ENCODE measurements at places on chromosomes 12 and 14. TPM values are rescaled to one million over a fixed set of nuclear protein-coding genes. Genes with fewer than 3 reads are reported as not detected.

DNA sequence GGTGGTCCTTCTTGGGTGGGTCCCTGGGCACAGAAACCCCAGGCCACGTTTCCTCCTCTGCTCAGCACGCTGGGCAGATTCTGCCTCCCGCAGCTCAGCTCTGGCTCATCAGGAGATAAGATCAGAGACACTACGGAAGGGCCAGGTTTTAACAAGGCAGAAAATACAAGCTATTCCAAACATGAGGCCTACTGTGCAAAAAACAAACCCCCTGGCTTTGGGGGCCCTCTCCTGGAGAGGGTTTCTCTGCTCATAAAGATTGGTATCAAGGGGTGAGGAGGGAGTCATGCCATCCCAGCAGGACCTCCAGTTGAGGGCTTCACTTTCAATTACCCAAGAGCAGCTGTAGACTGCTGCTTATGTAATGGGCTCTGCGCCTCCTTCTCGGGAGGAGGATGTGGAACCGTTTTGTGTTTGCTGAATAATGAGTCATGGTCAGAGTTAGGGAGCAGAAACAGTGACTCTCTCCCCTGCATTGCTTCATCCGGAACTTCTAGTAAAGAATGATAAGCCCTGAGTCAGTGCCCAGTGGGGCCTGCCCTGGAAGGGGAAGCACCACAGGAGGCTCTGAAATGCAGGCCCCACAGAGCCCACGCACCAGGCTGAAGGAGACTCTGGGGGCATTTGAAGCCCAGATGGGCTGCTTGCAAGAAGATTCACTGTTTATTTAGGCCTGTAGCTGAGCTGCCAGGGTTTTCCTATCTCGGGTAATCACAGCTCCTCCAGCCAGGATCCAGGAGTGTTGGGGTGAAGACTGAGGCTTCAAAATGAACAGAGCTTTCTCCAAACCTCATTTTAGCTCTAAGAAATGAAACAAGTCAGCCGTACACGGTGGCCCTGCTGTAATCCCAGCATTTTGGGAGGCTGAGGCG lies 79.3 kb downstream of the SSPN start:
- DNase-seq, result peak; percentile 85

GRCh38 chr14:67863223-67863622 lies 43.6 kb downstream of the RAD51B start:
- no peak for DNase-seq

GALNT8 gene
- 24.5 TPM for total RNA-seq

- peak; percentile 56 for DNase-seq
These were observed 144.2 kb downstream of the PLEKHA5 start for GRCh38 chr12:19273482-19274330.

GRCh38 chr12:98752726-98753125 lies 107.6 kb downstream of the APAF1 start:
- DNase-seq, result no peak

GRCh38 chr12:79687711-79688260 lies 3.0 kb downstream of the PAWR start:
- no peak for DNase-seq

LRP1-AS gene
- total RNA-seq, result not detected

DNA sequence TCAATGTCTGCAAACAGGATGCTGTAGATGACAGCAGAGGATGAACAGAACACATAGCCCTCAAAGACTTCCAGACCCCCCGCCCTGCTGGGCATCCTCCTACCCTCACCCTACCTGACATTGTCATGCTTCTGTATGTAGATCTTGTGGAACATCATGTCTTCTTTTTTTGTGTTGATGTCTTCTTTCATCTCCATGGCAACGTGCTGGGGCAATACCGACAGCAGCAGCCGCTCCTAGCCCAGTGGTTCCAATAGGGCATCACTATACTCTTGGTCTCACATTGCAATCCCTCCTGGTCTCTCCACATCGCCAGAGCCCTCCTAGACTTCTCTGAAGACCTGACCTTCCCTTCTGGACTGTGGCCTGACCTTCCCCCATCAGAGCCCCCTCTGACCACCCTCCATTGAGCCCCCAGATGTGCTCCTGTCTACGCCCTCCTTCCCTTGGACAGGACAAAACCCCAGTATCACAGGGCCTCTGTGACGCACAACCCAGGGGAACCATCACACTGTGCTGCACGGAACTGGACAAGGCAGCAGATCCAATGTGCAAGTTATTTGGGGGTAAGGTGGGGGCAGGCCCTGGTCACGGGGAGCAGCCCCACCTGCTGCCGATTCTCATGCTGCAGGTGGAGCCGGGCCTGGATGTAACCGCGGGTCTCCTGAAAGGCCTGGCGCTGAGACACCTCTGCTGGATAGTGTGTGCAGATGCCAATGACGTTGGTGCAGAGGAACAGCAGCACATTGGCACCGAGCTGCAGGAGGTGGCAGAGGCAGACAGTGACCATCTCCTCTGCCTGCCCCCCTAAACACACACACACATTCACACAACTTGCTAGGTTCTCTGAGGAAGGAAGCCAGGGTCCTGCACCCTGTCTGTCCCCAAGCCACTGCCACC lies 11.1 kb downstream of the ADCY6 start:
- DNase-seq, result no peak

PIK3C2G gene
- total RNA-seq, result 0.89 TPM

RIPK3 gene
- total RNA-seq, result 67.9 TPM

DNA sequence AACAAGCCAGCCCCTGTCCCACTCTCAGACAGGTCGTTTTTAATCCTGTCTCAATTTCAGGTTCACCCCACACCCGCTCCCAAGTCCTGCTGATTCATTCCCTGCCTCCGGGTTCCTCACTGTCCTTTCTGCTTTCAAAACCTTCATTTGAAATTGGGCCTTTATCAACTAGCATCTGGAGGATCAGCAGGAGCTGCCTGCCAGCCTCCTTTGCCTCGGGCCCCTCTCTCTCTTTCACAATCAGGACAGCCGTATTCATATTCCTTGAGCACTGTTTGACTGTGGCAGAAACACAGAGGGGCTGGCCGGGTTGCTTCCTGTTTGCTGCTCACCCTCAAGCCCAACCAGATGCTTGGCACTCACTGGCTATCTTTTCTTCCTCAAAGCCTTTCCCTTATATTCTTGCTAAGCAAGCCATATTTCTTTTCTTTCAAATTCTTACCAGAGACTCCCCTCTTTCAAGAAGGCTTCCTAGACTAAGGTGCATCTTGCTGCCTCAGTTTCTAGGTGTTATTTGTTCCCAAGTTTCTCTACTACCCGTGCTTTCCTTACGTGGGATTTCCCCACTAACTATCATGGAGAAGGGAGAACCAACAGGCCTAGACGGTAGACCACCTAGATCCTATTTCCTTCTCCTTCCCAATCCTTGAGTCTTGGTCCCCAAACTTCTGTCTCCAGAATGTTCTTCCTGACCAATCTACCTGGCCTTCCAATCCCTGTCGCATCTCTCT lies 3.0 kb downstream of the GALNT6 start:
- no peak for DNase-seq

DNA sequence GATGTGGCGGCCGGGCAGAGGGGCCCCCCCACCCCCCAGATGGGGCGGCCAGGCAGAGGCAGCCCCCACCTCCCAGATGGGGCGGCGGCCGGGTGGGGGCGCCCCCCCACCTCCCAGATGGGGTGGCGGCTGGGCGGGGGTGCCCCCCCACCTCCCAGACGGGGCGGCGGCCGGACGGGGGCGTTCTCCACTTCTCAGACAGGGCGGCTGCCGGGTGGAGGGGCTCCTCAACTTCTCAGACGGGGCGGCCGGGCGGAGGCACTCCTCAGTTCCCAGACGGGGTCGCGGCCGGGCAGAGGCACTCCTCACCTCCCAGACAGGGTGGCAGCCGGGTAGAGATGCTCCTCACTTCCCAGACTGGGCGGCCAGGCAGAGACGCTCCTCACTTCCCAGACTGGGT lies 469.8 kb downstream of the PCNX1 start:
- no peak for DNase-seq

DNA sequence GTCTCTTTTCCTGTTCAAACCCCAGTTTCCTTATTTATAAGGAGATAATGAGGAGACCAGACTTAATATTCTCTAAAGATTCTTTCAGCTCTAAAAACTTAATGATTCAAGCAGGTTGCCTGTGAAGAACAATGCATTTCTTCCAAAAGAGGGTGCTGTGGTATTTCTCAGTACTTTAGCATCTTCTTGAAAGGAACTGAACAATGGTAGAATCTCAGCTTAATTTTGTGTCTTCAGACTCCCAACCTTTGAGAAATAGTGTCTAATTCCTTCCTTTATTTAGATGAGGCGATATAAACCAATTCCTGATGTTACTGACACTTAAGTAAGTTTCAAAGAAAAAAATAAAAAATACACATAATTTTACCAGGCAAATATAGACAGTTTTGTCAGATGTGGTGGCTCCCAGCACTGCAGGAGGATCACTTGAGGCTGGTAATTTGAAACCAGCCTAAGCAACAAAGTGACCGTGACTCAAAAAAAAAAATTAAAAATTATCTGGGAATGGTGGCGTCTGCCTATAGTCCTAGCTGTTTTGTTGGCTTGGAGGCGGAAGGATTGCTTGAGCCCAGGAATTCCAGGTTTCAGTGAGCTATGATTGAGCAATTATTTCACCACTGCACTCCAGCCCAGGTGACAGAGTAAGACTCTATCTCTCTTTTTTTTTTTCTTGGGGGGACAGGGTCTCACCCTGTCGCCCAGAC lies 76.9 kb upstream of the PSMA6 start:
- DNase-seq, result no peak

DNA sequence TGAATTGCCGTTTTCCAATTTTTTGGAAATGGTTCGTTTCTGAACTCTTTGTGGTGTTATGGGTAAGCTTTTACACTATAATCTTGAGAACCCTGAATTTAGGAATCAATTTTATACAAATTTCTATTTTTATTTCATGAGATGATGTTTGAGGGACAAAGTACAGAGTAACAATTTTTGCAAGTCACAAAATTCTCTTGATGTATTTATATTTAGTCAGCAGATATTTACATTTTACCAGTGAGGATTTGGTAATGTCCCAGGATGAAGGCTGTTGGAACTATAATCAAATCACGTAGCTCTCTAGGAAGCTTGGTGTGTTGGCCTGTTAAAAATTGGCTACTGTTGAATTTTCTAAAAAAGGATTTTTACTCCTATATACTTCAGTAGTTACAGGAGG lies 24.2 kb downstream of the GPATCH2L start:
- DNase-seq, result no peak
